Activated T-cell treated with anti-CD3 and anti-CD28 coated beads, Interleukin-2, amount 50 U/mL, for 1 hour (primary cell): ENCODE measurements at places on chromosomes 1 and 21.

- no peak for DNase-seq
Observed at GRCh38 chr1:27538793-27539192, 48.8 kb upstream of the WASF2 start.

GRCh38 chr1:170310951-170311350 lies 165.2 kb downstream of the NTMT2 start:
- DNase-seq = no peak

- no peak for DNase-seq
Observed at GRCh38 chr1:67368046-67368514, 60.4 kb downstream of the IL12RB2 start.

DNA sequence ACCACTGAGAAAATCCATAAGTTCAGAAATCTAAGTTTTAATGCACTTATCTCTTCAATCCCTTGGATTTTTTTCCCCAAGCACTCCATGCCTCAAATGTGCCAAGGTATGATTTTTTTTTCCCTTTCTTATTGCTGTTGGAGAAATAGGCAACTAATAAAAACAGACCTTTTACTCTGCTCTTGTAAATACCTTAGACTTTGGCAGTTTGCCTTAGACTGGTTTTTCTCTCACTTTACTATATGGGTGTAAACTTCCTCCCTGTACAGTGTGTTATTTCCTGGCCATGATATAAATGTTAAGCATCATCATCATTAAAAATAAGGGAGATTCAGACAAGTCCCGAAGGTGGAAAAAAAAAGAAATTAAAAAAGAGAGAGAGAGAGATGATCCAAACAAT lies 65.7 kb downstream of the LRRC8C start:
- DNase-seq = no peak

- DNase-seq = no peak
Observed at GRCh38 chr21:25858325-25858724, 123.6 kb downstream of the GABPA start.

- DNase-seq = peak; percentile 41
Observed at GRCh38 chr1:57307392-57308170, 116.3 kb downstream of the DAB1 start.

DNA sequence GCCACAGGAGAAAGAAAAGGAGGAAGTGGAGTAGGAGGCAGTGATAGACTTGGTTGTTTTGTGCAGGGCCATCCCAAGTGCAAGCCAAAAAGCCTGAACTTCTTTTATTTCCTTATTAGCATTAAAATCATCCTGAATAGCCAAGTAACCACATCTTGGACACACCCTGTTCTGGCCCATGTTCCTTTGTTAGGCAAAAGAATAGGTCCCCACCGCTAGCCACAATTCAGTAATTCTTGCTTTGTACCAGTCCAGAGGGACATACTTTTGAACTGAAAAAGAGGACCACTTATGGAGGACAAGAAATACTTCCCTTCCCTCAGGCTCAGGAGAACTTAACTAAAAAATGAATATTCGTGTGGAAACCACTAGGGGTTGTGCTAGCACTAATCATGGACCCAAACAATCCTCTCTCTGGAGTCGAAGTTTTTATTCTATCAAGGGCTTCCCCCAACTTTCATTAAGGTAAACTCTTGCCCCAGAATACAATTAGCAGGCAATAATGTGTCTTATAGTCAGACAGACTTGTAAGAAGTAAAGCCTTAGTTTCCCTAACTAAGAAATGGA lies 19.4 kb downstream of the TNFSF4 start:
- DNase-seq = no peak

DNA sequence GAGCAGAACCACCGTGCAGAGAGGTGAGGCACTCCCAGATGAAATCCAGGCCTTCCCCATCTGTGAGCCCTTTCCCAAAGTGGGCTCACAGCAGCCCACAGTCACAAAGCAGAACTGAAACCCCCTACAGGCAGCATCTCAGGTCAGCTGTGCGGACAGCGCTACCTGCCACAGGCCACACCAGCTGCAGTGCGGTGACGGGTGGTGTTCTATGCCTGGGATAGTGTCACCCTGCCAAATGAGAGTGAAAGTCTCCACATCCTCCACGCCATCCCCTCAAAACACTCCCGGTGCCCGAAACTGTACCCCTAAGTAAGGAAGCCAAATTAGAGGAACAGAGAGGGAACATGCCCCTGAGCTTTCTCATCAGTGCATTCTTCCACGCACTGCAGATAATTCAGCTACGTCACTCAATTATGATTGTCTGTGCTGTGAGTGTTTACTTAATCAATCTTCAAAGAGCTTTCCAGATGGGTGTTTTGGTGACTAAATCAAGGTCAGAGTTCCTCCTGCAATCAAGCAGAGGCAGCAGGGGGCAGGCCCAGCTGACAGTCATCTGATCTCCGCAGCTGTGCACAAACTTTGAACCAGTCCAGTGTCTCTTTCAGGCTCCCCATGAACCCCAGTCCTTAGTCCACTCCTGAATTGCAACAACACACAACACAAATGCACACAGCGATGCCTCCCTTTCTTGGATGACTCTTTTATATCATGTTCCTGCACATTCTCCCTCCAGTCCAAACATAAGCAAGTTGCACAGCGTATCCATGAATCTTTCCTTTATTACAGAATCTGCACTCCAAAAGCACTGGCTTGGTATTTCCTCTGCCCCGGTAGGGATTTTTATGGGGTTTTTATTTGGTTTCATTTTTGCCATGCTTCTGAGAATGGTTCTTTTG lies 150.0 kb downstream of the TOMM20 start:
- peak; percentile 59 for DNase-seq

DNA sequence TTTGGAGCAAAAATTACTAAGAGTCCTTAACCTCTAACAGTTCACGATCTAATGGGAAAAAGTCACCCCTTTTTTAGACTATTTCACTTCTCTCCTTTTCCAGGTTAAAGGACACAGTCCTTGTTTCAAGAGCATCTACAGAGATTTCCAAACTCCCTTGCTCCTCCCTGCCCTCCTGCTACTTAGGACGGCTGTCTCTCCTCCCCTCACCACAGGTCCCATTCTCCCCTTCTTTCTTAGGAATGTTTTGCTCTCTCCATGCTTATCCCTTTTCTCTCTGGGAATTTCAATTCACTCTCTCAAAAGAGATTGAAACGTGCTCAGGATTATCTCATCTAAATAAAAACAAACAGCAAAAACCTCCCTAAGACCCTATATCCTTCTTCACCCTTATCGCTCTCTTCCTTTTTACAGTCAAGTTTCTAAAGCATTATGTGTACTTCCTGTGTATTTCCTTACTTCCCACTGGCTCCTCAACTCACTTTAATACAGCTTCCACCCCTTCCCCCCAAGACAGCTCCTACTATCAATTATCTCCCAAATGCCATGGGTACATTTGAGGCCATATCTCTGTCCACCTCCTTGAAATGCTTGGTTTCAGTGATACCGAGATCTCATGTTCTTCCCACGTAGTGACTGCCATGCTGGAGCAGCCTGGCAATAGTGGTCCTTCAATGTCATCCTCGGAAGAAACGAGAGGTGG lies 43.2 kb upstream of the ZNF281 start:
- no peak for DNase-seq

- DNase-seq = no peak
Observed at GRCh38 chr1:117169871-117170596, 40.7 kb downstream of the VTCN1 start.

DNA sequence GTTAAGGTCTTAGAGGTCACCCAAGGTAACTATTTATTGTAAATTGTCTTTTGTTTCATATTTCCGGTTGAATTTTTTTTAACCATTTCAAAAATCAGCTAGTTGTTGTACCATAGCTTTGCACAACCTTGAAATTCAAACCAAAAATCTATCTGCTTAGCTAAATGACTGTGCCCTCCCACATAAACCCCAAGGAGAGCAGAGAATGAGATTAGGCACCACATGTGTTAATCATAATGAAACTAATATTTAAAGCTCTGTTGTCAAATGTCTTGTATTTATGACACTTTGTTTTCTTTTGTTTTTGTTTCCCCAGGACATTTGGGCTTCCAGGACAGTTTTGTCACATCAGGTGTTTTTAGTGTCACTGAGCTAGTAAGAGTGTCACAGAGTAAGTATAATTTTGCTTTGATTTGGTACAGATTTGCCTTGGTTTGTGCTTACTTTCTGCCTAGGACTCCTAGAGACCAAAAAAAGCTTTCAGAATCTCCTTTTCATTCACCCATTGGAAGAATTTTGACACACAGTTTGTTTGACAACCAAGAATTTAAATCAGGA lies 249.9 kb downstream of the NFIA start:
- no peak for DNase-seq

DNA sequence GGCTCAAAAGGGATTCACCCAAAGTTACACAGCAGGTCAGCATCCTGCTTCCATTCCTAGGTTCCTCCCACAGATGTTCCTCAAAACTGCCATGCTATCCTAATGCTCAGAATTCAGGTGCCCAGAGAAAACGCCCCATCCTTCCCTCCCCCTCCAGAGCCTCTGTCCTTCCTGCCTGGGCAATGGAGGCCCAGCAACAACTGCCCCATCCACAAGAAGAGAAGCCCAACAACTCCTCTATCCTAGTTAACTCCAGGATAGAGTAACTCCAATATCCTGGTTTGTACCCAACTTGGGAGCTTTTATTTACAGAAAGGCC lies 16.9 kb downstream of the COL9A2 start:
- no peak for DNase-seq

DNA sequence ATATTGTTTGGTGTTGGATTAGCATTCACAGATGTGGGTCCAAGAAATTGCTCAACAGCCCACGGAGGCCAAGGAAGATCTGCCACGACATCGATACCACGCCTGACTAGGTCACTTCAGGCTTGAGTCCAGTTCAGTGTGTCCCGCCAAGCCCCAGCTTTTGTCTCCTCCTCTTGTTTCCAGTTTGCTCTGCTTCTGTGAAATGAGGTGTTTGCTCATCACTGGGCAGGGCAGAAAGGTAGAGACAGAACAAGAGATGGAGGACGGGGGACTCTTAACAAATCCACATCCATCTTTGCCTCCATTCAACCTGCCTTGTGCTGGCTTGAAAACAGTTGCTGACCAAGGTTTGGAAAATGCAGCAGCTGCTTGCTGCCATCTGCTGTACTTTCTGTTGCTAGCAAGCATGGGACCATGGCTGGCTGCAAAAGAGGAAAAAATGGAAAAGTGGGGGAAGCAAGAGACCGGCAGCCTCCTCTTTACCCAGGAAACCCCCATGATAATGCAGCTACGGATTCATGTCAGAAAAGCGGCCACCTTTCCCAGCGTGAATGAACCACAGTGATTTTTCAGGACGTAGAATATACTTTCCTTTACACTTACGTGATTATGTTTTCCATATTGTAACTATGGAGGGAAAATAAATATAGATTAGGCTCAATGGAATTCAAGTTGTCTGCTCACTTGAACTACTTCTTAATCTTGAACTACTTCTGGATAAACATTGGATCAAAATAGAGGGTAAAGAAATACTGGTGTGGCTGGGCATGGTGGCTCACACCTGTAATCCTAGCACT lies 80.2 kb upstream of the GREM2 start:
- peak; percentile 21 for DNase-seq

- DNase-seq = peak; percentile 22
Observed at GRCh38 chr1:158149175-158149574, 31.5 kb upstream of the CD1D start.

DNA sequence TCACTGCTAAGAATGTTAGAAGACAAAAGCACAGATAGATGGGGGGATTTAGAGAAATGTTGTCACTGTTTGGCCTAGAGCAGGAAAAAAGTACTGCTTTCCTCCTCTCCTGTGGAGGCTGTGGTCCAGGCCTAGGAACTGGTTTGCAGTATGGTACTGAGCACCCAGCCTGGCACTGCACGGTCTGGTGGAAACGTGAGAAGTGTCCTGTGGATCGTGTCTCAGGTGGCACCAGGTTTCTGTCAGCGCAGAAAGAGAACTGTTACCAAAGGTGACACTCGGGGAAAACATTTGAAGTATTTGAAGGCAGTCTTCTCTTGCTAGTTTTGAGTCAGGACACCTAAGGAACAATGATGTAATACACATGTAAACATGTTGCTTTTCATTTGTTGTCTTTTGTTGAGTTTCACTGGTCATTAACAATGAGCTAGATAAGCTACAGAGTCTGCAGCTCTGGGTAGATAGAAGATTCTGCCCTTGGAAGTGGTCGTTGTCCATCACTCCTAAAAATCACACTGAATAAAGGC lies 63.0 kb downstream of the B3GALNT2 start:
- DNase-seq = no peak

DNA sequence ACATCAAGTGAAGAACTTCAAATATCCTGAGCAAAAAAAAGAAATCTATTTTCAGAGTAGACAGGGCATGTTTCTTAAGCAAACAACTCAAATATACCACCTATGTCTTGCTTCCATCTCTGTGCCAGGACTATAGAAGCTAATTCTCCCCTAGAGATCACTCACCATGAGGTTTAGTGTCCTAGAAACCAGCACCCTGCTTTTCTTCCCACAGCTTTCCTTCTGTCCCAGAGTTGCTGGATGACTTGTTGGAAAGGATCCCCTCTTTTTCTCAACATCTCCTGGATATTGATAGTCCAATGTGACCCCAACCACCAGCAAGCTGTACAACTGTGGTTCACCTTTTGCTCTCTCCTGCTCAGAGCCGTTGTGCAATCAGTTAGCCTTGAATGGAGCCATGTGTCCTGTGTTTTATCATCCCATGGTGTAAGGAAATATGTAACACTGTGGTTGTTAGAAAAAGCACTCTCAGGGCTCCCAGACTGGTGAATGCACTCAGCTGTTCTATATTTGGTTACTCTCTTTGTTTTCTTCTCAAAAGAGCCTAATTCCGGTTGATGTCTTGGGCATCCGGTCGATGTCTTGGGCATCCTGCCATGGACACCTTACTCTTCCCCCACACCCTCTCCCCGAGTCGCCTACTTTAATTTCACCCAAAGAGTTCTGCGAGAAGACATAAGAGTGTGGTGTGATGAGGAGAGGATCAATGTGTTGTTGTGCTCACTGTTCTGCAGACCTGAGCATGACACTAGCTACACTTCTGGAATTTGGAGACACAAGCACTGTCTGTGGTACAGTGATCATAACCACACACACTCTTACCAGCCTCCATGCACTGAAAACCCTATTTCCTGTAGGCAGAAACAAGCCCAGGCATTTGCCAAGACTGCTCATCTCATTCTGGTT lies 1.7 kb downstream of the TNFSF4 start:
- DNase-seq = peak; percentile 22
